ENCODE measurements at places on chromosomes 1 and 21. TPM values are rescaled to one million over a fixed set of nuclear protein-coding genes. Genes with fewer than 3 reads are reported as not detected.

The CD48 gene
- 438 TPM for total RNA-seq

DNA sequence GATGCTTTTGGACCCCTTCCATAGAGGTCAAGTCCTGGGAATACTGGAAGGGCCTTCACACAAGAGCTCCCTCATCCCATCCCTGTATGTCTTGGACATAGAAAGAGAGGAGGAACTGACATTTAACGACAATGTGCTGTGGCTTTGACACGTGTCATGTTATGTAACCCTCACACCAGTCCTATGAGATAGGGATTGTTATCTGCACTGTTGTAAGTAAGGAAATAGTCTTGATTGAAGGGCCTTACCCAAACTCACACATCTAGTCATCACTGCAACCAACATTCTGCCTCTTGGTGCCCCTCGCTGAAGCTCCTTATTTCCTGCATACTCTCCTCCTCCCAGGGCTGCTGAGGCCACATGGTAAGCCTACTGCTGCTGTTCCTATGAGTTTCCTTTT, 63.7 kb upstream of the ANGPTL1 start:
- no peaks in the 10 kb centered on the region for H3K4me1 ChIP-seq
- no peaks in the 10 kb centered on the region for H3K36me3 ChIP-seq
- H3K27ac ChIP-seq = no peak overlapping the region

The OR2L13 gene
- total RNA-seq = not detected

GRCh38 chr1:42736152-42736551, 3.9 kb downstream of the CLDN19 start:
- no peaks in the 10 kb centered on the region for H3K4me1 ChIP-seq
- H3K27ac ChIP-seq = no peak overlapping the region
- no peaks in the 10 kb centered on the region for H3K36me3 ChIP-seq
- no peaks in the 10 kb centered on the region for H3K27me3 ChIP-seq
- H3K4me3 ChIP-seq = no peak overlapping the region
- DNase-seq = no peak
